Colonic mucosa (tissue), 4 donors: ENCODE measurements at places on chromosomes 12 and 14. TPM values are rescaled to one million over a fixed set of nuclear protein-coding genes. Genes with fewer than 3 reads are reported as not detected.

- no peaks in the 10 kb centered on the region for H3K4me1 ChIP-seq
- H3K36me3 ChIP-seq: no peaks in the 10 kb centered on the region
- H3K27me3 ChIP-seq: no peaks in the 10 kb centered on the region
- no peak overlapping the region for H3K4me3 ChIP-seq
Observed at GRCh38 chr12:76706761-76707160, 57.2 kb upstream of the ZDHHC17 start.

GRCh38 chr14:86221755-86222154, 691.8 kb downstream of the FLRT2 start:
- H3K27ac ChIP-seq: no peak overlapping the region
- H3K36me3 ChIP-seq: no peaks in the 10 kb centered on the region
- no peaks in the 10 kb centered on the region for H3K27me3 ChIP-seq
- no peak for DNase-seq
- no peaks in the 10 kb centered on the region for H3K4me1 ChIP-seq

DNA sequence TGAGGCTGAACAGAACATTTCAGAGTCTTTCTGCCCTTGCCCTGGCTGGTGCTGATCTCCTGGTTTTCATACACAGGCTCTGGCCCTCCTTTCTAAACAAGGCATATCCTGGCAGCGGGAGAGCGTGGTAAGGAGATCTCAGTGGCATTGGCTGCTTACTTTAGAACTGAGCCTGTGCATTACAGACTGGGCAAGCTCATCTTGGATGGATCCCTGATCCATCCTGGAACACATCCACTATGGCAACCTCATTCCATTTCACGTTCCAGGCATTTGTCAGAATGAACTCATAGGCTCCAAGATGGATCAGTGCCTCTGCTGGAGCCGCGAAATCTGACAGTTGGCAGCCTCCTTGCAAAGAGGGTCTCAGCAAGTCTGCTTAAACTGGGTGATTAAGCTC, 224.5 kb upstream of the PELI2 start:
- H3K4me3 ChIP-seq: no peak overlapping the region
- H3K4me1 ChIP-seq: no peaks in the 10 kb centered on the region
- H3K36me3 ChIP-seq: no peaks in the 10 kb centered on the region
- no peaks in the 10 kb centered on the region for H3K27me3 ChIP-seq
- DNase-seq: no peak
- no peak overlapping the region for H3K27ac ChIP-seq

DNA sequence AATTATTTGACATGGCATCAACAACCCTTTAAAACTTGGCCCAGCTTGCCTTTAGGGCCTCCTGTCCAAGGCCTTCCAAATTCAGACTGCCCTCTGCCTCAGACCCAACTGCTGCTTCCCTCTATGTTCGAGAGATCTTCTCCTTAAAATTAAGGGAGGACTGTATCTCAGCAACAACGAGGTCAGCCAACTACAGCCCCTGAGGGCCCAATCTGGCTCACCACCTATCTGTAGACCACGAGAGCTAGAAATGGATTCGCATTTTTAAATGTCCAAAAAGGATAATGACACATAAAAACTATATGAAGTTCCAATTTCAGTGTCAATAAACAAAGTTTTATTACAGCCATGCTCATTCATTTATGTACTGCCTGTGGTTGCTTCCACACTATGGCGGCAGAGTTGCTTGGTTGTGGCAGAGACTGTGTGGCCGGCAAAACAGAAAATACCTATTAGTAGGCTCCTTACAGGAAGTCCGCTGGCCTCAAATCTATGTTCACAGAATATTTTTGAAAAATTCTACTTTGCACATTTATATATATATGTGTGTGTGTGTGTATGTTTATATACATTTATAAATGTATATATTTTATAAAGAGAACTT, 1026.9 kb downstream of the BCL11B start:
- H3K4me1 ChIP-seq: peaks cover 10% of the 10 kb centered on the region
- no peak for DNase-seq
- no peak overlapping the region for H3K4me3 ChIP-seq
- H3K36me3 ChIP-seq: no peaks in the 10 kb centered on the region
- H3K27me3 ChIP-seq: no peaks in the 10 kb centered on the region
- H3K27ac ChIP-seq: no peak overlapping the region

DNA sequence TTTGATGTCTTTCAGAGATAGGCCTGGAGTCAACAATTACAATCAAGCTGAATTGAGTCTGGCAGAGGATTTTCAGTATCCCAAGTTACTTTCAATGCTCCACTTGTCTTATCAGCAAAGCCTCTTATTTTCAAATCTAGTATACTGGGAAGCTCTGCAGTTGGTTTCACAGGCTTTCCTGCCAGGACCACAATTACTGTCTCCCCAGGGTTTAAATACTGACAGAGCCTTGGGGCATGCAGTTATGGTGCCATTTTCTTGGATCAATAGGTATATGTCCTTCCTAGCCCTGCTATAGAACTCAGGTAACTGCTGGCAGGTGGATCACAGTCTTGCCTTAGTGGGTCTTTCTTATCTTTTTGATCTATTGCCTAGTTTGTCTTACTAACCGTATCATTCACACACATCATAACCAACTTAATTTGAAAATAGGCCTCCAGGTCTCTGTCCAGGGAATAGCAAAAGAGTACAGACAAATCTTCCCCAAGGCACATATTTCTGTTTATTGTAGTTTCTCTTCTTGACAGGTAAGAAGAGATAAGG, 22.4 kb upstream of the RNU6-8 start:
- no peak overlapping the region for H3K27ac ChIP-seq
- H3K4me1 ChIP-seq: no peaks in the 10 kb centered on the region
- H3K4me3 ChIP-seq: no peak overlapping the region
- no peak for DNase-seq
- H3K27me3 ChIP-seq: no peaks in the 10 kb centered on the region
- H3K36me3 ChIP-seq: no peaks in the 10 kb centered on the region

OLR1 gene
- 0.20 TPM for total RNA-seq

CCDC177 gene
- total RNA-seq: not detected

WDR20 gene
- total RNA-seq: 30.0 TPM

KRT77 gene
- not detected for total RNA-seq

MMP17 gene
- 1.3 TPM for total RNA-seq

CCDC196 gene
- 0.82 TPM for total RNA-seq
